ENCODE measurements at places on chromosomes 2 and 18.

DNA sequence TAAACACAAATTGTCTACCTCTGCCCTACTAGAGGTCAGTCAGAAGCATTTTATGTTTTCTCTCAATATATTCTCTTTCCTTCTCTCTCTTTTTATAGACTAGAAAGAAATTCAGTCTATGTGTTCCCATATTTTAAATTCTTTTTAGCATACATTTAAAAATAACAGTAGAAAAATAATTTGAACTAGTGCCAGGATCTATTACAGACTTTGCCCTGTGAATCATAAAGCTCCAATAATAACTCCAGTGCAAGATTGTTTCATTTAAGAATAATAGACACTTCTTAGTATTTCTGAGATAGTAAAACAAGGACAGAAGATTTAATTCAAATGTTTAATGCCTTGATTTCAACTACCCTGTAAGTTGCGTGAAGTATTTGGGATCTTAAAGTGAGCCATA, 60.1 kb downstream of the ITGB6 start:
- no peak for DNase-seq

- DNase-seq, result no peak
Observed at GRCh38 chr18:48575658-48576456, 37.0 kb downstream of the CTIF start.

DNA sequence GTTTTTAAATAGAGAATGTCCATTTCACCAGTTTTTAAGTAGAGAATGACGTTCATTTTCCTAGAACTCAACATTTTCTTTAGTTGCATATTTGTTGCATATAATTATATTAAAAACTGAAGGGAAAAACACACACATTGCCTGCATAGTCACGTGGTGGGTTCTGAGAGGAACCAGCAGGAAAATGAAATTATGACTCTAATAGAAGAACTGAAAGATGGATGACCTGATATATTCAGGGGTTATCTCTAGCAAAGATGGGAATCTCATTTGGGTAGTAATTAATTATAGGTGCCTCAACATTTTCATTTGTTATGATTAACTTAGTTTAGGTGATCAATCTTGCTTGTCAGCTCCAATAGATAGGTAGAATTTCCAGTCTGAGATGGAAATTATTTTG, 288.3 kb downstream of the TRIB2 start:
- DNase-seq, result no peak

GRCh38 chr2:69604026-69604678, 39.4 kb downstream of the AAK1 start:
- no peak for DNase-seq

DNA sequence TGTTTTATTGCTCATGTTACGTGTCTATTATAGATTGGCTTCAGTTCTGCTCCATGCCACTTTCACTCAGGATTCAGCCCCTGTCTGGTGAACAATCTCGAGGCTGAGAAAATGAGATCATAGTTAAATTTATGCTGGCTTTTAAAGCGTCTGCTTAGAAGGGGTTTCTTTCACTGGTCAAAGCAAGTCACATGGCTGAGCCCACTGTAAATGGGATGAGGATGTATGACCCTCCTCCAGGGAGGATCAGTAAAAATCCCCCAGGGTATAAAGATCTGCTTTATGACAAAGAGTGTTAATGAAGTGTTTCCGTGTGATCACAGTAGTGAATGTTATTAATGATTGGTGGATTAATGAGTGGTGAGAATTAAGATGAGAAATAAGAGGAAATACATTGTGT, 6.2 kb upstream of the PLCL1 start:
- DNase-seq, result no peak

DNA sequence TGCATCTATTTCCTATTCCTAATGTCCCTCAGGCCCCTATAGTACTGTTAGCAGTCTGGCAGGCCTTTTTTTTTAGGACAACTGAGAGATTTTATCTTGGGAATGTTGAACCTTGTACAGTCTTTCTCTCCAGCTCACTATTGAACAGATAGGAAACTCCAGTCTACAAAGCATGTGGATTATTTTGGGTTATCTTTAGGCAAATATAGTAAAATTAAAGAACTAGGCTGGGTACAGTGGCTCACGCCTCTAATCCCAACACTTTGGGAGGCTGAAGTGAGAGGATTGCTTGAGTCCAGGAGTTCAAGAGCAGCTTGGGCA, 102.7 kb downstream of the OSBPL6 start:
- DNase-seq, result no peak

- no peak for DNase-seq
Observed at GRCh38 chr2:62321380-62322289, 125.7 kb downstream of the B3GNT2 start.

DNA sequence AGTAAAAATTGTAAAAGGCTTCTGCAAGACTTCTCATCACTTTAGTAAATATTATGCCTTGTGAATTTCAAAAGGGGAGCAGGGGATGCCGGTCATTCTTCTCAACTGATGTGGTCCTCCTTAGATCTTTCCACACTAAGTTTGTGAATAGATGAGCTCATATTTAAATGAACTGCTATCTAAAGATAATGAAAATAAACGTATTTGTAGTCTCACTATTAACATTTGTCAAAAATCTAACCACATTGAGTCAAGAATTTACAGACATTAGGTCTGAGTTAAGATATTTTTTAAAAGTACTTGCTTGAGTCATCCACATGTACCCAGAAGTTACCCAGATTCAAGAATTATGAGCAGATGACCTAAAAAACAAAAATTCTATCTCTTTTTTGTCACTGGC, 6.5 kb downstream of the PRPF40A start:
- no peak for DNase-seq

- peak; percentile 58 for DNase-seq
Observed at GRCh38 chr18:58195278-58195765, 151.3 kb downstream of the NEDD4L start.

- no peak for DNase-seq
Observed at GRCh38 chr2:217851191-217852020, 151.4 kb downstream of the TNS1 start.

GRCh38 chr18:23363865-23364570, 89.1 kb upstream of the RIOK3 start:
- DNase-seq, result no peak

GRCh38 chr2:72003124-72003523, 144.5 kb downstream of the CYP26B1 start:
- no peak for DNase-seq

DNA sequence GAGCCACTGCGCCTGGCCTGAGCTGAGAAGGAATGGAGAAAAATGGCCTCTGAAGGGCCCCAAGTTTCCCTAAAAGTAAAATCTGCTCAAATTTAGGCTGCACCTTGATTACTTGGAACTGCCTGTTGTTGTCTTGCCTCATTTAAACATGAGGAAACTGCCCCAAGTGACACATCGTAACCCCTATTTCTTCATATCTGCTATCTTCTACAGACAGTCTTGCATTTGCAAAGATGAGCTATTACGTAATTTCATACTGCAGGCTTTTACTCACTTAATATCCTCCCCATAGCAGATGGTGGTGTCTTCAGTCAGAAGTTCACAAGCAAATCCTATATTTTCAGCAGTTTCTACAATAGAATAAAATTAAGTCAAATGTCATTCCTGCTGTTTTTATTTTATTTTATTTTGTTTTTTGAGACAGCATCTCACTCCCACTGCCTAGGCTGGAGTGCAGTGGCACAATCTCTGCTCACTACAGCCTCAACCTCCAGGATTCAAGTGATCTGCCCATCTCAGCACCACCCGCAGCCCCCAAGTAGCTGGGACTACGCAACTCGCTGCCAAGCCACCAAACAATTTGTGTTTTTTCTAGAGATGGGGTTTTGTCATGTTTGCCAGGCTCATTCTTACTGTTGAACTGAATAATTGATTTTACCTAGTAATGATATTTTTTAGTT, 45.3 kb upstream of the NARS1 start:
- no peak for DNase-seq

DNA sequence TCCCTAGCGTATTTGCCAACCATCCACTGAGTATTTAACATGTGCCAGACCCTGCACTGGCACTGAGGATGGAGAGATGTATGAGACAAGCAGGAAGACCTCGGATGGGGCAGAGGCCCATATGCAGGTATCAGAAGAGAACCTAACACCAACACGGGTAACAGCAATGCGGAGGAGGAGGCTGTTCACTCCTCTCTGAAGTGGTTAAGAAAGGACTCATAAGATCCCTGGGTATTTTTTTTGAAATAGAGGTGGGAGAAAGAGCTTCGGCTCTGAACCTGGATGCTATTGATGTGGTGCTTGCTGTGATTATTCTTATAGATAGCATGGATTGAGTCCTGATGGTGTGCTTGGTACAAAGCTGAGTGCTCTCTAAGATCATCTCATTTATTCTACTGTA, 418.3 kb downstream of the LPIN1 start:
- DNase-seq, result no peak

GRCh38 chr2:158689391-158689790, 105.7 kb upstream of the DAPL1 start:
- DNase-seq, result no peak
